ENCODE measurements at places on chromosomes 7 and 10.

GRCh38 chr10:124597846-124598165 lies 136.2 kb downstream of the LHPP start:
- no peak for DNase-seq

GRCh38 chr10:76395251-76395650 lies 963.8 kb downstream of the LRMDA start:
- DNase-seq = no peak

DNA sequence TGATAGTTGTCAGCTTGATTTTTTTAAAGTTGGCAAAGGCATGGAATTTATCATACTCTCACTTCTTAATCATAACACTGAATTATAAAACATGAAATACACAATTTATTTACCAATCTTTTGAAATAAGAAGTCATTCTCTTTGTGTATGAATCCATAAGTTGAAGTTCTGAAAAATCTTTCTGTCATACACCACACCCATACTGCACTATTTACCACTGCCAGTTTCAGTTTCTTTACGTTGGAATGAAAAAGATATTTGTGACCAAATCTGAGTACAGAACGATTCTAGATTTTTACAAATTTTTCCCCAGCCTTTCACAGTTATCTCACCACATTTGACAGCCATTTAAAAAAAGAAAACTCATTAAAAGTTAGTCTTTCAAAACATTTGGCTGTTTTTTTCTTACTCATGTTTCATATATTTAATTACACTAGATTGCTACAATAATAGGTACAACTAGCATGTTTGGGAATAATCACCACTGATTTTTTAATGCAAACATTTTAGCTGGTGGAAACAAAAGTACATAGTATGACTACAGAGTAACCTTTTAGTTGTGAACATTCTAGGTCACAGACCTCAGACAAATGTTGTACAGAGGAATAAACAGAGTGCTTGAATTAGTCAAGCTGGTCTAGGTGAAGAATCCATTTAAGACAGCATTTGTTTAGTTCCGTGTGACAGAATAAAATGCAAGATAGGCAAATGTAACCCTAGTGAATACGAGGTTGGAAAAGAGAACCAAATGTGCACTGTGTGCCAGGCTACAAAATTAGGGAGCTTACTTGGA lies 185.0 kb upstream of the LRRN3 start:
- DNase-seq = no peak

DNA sequence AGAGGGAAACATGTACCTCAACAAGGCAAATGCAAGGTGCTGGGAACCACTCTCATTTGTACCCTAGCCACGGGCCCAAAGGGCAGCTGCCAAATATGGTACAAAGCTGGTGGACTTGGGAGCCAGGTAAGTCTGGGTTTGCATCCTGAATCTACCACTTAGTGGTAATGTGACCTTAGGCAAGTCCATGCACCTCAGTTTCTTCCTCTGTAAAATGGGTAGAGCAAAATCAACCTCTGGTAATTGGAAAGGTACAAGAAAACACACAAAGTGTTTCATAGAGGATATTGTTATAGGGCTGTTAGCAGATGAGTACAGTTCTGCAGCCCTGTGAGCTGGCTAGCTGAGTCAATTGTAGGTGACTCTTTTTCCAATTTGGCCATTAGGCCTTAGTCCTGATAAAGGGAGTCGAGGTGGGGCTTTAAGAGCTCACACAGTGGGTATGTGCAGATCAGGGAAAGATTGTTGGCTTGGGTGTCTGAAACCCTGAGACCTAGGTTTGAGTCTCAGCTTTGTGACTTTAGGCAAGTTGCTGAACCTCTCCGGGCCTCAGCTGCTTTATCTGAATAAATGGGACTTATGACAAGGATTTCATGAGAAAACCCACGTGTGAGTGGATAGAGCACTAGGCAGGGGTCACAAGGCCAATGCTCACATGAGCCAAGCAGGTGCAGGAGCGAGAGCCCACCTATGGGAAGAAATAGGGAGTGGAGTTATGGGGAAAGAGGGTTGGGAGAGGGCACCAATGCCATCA lies 121.3 kb upstream of the GDF10 start:
- no peak for DNase-seq

DNA sequence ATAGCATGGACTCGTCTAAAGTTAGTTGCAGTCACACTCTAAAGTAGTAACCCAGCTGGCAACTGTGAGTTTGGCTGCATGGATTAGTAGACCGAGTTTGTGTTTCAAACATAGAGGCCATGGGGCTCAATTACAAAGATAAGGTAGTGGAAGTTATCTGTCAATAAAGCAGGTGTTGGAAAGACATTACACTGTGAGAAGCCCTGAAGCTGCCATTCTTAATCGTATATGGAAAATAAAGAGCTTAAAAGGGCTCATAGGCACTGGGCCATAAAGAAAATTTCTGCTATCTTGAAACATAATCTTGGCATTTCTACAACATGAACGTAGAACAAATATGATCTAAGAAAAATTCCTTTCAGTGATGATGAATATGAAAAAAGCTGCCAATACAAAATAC lies 837.7 kb downstream of the REEP3 start:
- no peak for DNase-seq

GRCh38 chr10:2989292-2989947 lies 77.9 kb upstream of the PFKP start:
- no peak for DNase-seq

Measured in activated CD4-positive, alpha-beta T cell treated with anti-CD3 and anti-CD28 coated beads, Interleukin-2, amount 50 U/mL, for 16 hours (primary cell).